Stimulated activated CD8-positive, alpha-beta memory T cell treated with anti-CD3 and anti-CD28 coated beads, Interleukin-7, amount 100 ng/mL, for 1 hour (primary cell): ENCODE measurements at places on chromosomes 2 and 18.

DNA sequence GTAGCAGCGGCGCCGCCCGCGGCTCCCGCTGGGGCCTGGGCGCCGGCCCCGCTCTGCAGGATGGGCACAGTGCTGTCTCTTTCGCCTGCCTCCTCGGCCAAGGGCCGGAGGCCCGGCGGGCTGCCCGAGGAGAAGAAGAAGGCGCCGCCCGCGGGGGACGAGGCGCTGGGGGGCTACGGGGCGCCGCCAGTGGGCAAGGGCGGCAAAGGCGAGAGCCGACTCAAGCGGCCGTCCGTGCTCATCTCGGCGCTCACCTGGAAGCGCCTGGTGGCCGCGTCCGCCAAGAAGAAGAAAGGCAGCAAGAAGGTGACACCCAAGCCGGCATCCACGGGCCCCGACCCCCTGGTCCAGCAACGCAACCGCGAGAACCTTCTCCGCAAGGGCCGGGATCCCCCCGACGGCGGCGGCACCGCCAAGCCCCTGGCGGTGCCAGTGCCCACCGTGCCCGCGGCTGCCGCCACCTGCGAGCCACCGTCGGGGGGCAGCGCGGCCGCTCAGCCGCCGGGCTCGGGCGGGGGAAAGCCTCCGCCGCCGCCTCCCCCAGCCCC lies 369 bp downstream of the CDK5R2 start:
- no peak for DNase-seq

GRCh38 chr2:192000196-192000980 lies 153.5 kb upstream of the CAVIN2 start:
- DNase-seq, result no peak

DNA sequence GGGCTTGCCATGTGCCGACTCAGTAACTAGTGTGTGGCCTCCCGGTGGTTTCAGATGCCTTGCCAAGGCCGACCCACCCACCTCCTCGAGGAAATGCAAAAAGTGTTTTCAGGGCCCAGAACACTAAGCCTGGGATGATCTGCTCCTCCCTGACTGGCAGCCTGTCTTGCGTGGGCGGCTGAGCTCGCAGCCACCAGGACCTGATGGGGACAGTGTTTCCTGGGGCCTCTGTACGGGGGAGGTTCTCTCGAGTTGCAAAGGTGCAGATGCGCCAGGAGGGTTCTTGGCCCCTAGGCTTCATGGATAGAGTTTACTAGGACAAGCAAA lies 85.2 kb downstream of the GLI2 start:
- no peak for DNase-seq

GRCh38 chr2:133711201-133711600 lies 142.9 kb upstream of the NCKAP5 start:
- DNase-seq, result no peak

- DNase-seq, result no peak
Observed at GRCh38 chr2:72427022-72427861, 279.6 kb upstream of the CYP26B1 start.

- DNase-seq, result no peak
Observed at GRCh38 chr2:98347298-98348065, 1.2 kb downstream of the CNGA3 start.

DNA sequence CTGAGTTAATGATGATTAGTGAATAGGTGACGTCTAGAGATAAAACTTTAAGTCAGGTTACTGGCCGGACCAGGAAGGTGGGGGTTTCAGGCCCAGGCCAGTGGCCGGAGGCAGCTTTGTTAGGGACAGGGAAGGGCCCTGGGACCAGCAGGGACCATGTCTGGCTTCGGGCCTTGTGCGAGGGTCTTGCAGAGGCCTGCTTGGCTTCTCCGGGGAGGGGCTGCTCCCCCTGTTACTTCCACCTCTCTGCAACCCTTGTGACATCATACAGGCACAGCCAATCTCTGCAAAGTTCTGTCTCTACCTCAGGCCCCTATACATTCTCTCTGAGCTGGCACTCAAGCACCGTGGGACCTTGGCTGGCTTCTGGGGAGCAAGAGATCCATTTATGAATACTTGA lies at the start of gene ALLC:
Gene ALLC, plus strand, starts transcription at position 320 of the 400 bp plus-strand sequence. CDS start 12,958 bp downstream, outside the sequence.
- no peak for DNase-seq

DNA sequence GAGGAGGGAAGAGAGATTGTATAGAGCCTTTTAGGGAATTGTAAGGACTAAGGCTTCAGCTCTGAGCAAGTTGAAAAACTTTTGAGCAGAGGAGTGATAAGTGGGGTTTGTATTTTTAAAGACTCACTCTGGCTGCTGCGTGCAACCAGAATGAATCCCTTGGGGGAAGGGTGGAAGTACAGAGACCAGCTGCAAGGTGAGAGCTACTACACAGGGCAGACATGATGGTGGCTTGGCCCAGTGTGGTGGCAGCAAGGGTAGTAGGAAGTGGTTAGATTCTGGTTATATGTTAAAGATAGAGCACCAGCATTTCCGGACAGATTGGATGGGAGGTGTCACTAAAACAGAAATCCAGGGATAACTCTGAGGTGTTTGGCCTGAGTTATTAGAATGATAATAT lies 10.1 kb upstream of the SESTD1 start:
- DNase-seq, result no peak

DNA sequence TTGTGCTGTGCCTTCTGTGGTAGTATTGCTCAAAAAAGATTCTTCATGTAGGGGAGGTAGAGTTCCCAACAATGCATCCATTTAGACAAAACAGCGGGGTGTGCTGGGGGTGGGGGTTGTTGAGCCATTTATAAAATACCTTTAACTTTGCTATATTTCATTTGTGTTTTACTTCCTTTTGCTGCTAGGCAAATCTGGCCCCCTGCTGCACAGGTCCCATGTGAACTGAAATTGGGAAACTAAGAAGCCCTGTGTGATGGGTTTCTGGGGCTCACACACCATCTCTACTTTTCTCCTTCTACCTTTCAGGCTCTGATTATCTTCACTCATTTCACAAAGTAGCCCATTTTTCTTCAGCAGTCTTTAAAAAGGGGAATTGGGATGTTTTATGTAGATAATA lies 52.7 kb upstream of the ITGA4 start:
- no peak for DNase-seq

GRCh38 chr18:59272221-59272888 lies 899 bp downstream of the RAX start:
- DNase-seq, result no peak

DNA sequence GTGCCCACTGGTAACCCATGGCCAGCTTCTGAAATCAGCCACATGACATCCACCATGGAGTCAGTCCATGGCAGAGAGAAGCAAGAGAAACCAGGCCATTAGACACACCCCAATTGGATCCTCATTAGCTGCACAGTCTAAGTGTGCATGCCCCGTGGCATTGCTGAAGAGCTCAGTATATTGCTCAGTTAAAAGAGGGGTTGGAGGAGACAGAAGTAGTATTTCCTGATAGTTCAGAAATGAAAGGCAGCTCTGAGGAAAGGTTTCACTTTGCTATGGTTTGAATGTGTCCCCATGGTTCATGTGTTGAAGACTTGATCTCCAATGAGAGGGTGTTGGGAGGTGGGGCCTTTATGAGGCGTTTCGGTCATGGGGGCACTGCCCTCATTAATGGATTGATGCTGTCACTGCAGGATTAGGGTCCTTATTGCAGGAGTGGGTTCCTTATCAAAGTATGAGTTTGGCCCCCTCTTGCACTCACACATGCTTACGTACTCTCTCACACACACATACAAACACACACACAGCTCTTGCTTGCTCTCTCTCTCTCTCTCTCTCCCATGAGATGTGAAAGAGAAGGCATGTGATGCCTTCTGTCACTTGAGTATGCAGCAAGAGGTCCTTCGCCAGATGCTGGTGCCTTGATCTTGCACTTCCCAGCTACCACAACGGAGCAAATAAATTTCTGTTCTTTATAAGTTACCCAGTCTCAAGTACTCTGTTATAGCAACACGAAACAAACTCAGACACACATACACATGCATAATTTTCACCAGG lies 58.0 kb downstream of the TMEM163 start:
- DNase-seq, result no peak

DNA sequence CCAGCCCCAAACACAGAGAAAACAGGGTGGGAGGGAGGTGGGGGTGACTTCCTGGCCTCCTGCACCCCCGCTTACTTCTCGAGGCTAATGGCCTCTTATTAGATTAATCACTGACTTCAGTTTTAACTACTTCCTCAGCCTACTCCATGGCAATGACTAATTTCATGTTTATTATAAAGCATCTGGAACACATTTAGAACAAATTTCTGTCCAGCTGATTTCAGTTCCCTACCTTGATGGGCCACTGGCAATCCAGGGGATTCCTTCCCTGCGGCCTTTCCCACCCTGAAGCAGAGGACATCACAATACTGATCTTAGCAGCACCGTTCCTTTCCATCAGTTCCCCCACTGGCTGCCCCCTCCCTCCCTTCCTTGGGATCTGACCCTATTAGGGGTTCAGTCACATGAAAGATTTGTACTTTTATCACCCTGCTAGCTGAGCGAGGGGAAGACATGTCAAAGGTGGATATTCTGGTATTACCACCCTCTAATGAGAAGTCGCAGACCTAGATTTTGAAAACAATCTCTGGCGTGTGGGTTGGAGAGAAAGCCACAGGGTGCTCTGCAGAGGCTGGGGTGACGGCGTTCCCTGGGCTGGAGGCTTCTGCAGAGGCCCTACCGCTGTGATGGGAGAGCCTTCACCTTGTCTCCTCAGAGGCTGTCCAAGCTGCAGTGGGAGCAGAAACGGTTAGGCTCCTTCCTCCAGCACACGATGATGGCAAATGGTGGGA lies 67.6 kb downstream of the KIAA2012 start:
- DNase-seq, result no peak

- no peak for DNase-seq
Observed at GRCh38 chr18:28802546-28802945, 625.6 kb upstream of the CDH2 start.

- no peak for DNase-seq
Observed at GRCh38 chr2:52340171-52340570, 1308.2 kb upstream of the NRXN1 start.

GRCh38 chr2:96233880-96234316 lies 25.3 kb upstream of the STARD7 start:
- DNase-seq, result no peak

- no peak for DNase-seq
Observed at GRCh38 chr18:36446059-36446458, 148.5 kb downstream of the FHOD3 start.

- no peak for DNase-seq
Observed at GRCh38 chr2:99035920-99036319, 99.9 kb upstream of the CRACDL start.
